ENCODE measurements at places on chromosomes 5 and 9.

DNA sequence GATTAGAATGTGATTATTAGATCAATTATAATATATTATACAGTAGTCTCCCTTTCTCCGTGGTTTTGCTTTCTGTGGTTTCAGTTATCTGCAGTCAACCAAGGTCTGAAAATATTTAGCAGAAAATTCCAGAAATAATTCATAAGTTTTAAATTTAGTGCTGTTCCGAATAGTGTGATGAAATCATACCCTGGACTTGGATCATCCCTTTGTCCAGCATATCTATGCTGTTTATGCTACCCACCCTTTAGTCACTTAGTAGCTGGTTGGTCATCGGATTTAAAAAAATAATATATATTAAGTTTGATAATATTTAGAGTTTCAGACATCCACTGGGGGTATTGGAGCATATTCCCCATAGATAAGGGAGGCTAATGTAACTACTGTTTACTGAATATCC is 19.6 kb downstream of the RMI1 start:
- no peak for DNase-seq

- DNase-seq, result no peak
These were observed 235.2 kb upstream of the ELL2 start for GRCh38 chr5:96196890-96197289.

DNA sequence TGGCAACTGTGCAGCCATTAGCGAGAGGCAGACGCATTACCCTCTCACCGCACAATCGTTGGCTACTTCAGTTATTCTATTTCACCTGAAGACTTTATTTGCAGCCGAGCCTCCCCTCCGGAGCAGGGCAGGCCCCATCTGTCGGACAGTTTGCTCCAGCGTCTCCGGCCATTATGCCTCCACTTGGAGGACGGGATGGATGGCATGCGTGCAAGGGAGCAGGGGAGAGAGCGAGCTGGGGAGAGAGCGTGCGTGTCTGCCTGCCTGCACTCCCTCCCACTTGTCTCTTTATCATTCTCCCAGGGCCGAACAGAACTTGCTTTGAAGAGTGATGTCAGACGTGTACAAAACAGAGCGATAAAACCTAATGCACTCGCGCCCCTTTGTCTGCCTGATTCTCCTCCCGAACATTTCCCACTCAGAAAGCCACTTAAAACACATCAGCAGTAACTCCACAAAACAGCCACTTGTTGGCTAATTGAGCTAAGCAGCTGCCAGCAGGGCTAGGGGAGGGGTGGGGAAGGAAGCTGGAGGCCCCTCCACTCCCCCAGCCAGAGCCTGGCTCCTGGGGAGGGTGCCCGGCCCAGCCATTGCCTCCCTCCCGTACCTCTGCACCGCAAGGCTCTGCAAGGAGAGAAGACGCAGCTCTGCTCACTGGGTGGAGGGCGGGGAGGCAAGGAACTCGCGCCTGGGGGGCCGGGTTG is 43.4 kb upstream of the FUBP3 start:
- DNase-seq, result no peak

DNA sequence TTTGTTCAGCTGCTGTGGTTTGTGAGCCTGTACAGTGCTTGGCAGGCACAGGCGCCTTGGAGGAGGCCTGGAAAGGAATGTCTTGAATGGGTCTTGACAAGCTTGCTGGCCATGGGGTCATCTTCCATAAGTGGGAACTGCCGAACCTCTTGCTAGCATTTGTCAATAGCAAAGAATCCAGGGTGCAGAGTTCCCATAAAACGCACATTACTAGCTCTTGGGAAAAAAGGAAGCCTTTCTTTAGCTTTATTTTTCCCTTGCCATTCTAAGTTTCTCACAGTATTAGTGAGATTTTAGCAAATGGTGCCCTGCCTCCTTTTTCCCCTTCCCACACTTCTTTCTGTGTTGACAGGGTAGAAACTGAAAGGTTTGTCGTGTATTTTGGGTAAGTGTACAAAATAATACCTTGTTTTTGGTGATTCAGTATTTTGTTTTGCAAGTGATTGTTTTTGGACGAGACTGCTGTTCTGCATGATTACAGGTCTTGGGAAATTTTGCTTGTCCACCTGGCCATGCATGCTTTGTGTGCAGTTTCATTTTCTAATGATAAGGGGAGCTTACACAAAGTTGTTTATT is 82.0 kb downstream of the ADGRV1 start:
- DNase-seq, result no peak

DNA sequence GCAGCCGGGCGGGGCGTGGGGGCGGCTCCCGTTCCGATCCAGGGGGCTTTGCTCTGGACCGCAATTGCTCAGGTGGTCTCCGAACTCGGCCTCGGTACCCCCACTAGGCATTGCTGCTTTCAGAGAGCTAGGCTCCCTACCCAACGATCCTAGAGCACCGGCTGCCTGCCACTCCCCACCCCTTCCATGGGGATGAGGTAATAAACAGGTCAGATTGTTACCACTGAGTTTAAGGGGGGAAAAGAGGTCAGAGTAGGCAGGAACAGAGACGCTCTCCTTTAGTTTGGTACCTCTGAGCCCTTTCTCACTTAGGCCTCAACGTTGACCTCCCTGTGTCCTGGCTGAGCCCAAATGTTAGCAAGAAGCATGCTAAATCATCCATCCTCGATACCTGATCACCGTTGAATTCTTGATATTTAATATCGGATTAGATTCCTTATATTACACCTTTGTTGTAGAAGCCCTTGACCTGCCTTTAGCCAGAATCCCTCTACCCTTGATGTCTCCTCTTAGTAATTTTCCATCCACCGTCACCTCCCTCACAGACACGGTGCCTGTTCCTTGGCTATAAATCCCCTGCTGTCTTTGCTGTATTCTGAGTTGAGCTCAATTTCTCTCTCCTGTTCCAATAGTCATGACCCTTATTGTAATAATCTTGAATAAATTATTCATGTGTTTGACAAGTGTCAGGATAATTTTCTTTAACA is 588 bp upstream of the PLPP1 start:
- peak; percentile 6 for DNase-seq

DNA sequence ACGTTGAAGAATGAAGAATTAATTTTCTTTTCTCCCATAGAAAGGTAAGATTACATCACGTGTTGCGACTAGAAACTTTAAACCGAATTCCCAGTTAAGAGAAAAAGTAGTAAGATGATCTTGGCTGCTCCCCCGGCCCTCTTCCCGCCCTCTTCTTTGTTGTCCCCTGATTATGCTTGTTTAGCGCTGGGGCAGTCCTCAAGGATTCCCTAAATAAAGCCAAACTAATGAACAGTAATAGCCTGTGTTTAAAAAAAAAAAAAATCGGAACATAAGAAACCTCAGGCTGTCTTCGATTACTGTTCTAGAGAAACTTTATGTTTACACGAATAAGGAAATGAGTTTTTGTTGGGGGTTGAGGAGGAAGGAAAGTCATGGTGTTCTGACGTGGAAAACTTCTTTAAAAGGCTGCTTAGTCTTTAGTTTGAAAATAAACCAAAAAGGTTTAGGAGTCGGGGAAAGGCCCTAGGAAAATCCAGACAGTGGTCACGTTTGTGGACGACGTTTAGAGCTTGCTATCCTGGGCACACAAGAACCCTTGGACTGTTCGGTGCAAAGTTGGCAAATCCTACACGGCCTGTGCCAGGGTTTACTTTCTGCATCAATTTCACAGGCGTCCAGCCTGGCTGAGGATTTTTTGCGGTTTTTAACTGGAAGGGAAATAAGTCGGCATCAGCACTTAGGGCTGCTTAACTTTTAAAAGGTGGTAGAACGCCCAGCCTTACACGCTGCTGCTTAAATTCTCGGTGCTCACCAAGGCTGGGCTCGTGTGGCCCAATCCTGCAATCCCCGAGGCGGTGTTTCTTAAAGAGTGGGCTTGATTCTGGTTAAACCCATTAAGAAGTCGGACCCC is 1.1 kb upstream of the MAT2B start:
- peak; percentile 42 for DNase-seq

GRCh38 chr5:39151745-39152144 is 67.6 kb downstream of the FYB1 start:
- no peak for DNase-seq

DNA sequence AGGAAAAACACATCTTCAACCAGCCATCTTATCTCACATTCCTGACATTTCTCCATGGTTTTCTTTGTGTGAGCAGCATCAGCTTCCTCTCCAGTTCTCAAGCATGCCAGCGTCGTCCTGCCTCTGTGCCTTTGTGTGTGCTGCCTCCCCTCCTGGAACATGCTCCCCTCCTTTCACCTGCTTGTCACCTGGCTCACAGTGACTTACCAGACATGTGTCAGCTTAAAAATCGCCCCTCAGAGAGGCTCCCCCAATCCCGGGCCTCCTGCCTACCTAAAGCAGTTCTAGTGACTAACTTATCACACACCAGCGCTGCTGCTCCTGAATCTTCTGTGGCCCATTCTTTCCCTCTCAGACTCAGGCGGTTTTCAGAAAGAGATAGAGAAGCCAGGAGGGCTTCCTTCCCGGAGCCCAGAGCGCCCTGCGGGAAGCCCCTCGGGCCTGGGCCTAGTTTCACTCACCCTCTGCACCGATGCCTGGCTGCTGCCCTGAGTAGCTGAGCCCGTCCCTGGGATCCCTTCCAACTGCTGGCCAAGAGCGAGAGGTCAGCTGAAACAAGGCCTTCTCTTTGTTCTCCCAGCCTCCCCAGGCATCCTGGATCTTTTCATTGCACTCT is 51.1 kb upstream of the MVB12B start:
- DNase-seq, result no peak
